ENCODE measurements at places on chromosomes 4 and X.

DNA sequence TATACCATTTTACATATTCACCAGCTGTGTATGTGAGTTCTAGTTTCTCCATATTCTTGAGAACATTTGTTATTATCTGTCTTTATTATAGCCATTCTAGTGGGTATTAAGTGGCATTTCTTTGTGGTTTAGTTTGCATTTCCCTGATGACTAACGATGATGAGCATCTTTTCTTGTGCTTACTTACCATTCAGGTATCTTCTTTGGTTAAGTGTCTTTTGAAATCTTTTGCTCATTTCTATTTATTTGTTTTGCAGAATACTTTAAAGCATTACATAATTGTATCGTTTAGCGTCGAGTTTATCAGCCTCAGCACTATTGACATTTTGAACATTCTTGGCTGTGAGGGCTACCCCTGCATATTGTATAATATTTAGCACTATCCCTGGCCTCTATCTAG, 85.4 kb downstream of the FRMPD4 start:
- no peak for DNase-seq

DNA sequence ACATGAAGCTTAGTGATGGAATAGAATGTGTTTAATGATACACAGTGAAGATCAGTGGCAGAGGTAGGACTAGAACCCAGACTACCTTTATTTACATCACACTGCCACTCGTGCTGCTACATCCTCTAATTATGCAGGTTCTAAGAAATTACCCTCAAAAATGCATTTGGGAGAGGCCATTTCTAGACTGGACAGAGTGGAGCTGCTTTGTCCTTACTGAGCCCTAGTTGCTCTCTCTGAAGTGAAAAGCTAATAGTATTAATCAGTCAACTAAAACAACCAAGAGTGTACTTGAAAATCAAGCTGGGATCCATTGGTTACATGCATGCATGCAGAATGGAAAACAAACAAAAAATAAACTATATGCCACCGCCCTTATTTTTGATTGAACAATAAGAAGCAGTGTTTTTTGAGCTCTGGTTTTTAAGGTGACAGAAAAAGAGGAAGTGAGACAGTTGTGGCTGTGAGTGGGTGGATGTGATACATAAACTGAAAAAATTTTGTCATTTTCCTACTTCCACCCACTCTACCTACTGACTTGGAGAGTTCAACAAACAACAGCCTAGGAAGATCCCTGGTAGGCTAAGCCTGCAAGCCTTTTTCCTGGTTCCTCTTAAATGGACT, 6.8 kb upstream of the VSIG4 start:
- peak; percentile 88 for DNase-seq

- no peak for DNase-seq
Observed at GRCh38 chr4:113539408-113539807, 222.1 kb downstream of the CAMK2D start.

GRCh38 chr4:54879576-54879975, 221.8 kb downstream of the KIT start:
- no peak for DNase-seq

DNA sequence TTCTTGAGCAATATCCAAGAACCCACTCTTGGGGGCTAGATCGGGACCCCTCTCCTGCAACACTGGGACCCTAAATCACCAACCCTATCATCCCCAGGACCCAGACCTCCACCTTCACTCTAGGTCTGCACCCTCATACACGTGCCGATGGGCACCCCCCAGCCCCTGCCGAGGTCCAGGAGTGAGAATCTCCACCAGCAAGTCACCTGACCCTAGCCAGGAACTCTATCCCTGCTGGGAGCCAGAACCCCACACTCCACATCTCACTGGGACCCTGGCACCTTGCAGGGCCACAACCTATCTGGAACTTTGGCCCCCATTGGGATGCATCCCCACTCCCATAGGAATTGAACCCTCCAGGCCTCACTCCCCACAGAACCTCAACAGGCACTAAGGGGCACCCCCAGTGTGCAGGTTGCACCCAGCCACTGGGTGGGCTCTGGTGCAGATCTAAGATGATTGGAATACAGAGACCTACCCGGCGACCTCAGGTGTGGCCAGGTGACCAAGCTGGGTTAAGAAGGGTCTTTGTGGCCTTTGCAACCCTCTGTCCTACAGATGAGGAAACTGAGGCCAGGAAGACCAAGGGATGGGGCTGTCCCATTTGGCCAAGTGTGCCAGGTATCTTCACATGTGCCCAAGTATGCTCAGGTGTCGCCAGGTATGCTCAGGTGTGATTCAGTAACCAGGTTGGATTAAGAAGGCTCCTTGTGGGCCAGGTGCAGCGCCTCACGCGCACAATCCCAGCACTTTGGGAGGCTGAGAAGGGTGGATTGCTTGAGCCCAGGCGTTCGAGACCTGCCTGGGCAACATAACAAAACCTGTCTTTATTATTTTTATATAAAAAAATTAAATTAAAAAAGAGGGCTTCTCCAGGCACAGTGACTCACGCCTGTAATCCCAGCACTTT, 3.1 kb upstream of the DHRSX start:
- no peak for DNase-seq

- no peak for DNase-seq
Observed at GRCh38 chr4:120843849-120844527, 78.5 kb downstream of the PRDM5 start.

DNA sequence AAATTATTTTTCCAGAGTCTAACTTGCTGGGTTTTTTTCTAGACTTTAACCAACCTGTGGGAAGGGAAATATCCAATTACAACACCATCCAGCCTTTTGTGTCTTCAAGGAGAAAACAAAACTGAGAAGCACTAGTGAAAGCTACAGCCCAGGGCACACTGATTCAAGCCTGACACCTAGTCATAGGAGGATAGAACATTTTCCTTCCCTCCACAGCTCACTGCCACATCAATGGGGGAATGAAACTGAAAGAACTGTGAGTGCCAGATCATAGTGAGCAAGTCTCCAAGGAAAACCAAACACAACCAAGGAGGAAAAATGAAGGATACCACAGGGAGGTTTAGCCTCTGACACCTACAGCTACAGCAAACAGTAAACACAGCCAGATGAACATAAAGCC, 43.3 kb upstream of the MAGEA8 start:
- DNase-seq: no peak

GRCh38 chr4:17336524-17336961, 175.3 kb downstream of the QDPR start:
- DNase-seq: no peak

DNA sequence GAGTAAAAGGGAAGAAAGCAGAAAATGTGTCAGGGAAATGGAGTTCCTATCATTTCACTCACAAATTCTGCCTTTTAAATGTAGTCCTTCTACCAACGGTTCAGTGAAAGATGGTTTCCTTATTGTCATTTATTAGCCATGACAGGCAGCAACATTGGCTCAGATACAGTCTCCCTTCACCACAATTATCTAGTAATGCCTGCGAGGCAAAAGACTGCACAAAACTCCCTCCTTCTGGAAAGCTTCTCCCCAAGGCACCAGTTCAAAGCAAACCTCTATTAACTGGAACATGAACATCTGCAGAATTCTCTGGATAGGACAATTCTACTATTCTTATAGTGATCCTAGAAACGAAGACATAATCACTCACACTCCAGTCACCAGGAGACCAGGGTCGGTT, 28.3 kb downstream of the DCTD start:
- no peak for DNase-seq

GRCh38 chr4:108607079-108607815, 13.1 kb upstream of the RPL34 start:
- no peak for DNase-seq

- peak; percentile 73 for DNase-seq
Observed at GRCh38 chr4:87092389-87093141, 127.9 kb downstream of the KLHL8 start.

DNA sequence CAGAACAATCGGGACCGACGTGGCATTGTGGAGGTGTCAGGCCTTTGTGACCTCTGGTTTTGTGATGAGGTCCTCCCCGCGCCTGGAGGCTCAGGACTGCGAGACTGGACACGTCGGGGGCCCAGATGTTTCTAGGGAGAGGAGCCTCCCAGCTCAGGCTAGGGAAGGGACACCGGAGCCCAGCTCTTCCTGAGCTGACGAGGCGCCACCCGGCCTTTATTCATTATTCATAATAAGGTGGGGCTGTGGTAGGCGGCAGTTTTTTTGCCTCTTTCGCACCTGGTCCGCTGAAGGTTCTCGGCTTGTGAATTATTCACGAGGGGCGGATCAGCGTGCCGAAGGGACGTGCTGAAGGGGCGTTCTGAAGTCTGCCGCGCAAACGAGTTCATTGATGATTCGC, 2.3 kb upstream of the UBA1 start:
- DNase-seq: peak; percentile 10

GRCh38 chrX:135581496-135581895, 61.0 kb downstream of the INTS6L start:
- no peak for DNase-seq

DNA sequence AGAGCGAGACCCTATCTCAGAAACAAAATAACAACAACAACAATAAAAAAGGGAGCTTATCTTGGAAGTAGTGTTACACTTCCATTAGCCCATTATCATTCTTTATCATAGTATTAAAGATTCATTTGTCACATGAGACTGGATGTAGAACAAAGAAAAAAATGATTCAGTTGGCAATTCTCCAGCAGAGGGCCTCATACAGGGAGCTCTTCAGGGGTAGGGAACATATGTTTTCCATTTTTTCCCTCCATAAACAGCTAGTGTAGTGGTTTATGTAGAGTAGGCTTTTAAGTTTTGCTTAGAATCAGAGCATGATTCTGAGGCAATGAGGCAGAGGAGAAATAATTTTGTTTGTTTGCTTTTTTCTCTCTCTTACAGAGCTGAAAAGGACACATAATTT, 5.8 kb downstream of the CPE start:
- no peak for DNase-seq

DNA sequence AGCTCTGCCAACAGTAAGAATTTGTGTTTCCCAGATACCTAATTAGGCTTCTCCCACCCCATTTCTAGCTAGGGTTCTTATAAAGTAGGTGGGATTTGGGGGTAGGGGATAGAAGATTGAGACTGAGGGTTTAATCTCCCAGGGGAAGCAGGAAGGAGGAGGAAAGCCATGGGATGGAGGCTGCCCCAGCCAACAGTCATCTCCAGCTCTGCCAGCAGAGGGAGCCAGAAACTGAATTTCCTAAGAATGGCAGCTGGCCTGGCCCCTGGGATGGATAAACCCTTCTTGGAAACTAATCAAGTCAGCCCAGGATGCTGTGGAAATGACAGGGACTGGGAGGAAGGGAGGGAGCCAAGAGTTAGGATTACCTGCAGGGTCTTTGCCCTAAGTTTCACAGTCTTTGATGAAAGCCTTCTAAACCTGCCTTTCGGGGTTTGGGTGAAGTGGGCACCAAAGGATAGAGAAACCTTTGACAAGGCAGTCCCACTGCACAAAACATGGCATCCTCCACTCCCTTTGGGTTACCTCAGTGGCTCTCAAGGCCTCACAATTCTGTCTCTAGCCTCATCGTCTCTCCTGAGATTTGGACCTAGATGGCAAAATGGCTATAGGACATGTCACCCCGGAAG, 6.7 kb upstream of the ERCC6L start:
- peak; percentile 51 for DNase-seq

DNA sequence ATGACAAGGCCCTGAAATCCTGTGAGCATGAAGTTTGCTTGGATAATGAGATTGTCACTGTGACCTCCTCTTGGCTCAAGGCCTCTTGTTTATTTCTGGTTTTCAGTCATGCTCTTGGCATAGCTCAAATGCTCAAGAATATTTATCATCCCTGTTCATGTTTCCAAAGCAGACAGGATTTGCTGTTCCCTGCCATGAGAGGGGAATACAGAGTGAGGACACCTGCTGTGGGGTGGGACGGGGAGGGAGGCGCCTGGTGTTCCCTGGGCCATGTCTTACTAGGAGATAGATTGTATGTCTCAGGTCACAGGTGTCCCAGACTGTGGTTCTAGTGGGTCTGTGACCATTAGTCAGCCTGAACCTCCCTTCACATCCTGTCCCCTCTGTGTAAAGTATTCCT, 34.9 kb upstream of the SH3RF1 start:
- no peak for DNase-seq

DNA sequence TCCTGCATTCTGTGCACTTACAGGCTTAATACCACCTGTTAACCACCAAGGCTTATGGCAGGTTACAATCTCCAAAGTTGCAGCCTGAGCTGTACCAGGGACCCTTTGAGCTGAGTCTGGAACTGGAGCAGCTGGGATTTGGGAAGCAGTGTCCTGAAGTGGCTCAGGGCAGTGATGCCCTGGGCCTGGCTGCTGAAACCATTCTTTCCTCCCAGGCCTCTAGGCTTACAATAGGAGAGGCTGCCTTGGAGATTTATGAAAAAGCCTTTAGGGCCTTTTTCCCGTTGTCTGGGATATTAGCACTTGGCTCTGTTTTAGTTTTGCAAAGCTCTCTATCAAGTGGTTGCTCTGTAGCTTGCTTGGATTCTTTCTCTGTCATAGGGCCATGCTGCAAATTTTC, 154.3 kb upstream of the CASK start:
- no peak for DNase-seq

DNA sequence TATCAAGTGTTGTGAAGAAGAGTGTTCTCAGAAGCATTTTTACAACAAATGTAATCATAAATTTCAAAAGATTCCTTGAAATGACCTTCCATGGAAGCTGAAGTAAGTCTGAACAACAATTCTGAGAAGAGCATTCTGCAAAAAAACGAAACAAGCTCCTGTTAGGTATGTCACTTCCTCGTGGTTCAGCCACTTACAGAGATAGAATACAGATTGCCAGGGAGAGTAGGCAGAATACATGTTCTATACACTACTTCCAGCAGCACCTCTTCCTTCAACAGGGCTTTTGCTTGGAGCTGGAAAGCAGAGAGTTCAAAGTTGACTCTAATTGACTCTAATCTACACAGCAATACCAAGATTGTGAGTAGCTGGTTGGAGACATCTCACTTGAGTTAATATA, 274.5 kb downstream of the ADGRA3 start:
- DNase-seq: no peak

DNA sequence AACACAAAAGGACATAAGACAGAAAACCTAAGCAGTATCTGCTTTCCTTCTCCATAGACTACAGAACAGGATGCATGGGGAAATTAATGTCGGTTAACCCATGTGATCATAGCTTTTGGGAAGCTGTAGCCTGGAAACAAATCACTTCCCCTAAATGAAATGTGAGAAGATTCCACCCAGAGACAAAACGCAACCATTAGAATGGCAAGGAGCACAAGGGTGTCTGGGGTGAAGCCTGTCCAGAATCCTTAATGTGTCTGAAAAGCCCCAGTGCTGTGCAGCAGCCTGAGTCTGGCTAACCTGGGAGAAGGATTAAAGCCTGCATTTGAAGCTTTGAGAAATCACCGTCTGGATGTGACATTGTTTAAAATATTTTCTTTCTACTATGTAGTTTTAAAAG, 213.3 kb downstream of the ANKRD50 start:
- no peak for DNase-seq

- DNase-seq: no peak
Observed at GRCh38 chr4:114368751-114369150, 229.9 kb upstream of the UGT8 start.

GRCh38 chr4:169791062-169791461, 33.3 kb upstream of the HPF1 start:
- no peak for DNase-seq
